Effector CD8-positive, alpha-beta T cell (primary cell): ENCODE measurements at places on chromosomes 6 and 20.

- DNase-seq, result no peak
Measured at GRCh38 chr20:891706-892080, 24.4 kb downstream of the ANGPT4 start.

DNA sequence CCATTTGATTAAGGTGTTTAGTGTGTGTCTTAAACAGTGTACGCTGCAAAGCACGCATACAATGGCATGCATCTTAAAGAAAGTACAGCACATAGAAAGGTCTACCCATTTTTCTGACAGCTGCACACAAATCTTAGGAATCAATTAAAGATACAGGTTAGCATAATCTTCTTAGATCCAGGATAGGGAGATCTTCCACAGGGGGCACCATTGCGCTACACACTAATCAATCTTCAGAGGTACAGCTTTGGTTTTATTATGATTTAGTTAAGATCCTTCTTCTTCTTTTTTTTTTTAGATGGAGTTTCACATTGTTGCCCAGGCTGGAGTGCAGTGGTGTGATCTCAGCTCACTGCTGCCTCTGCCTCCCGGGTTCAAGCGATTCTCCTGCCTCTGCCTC, 63.7 kb upstream of the BEND3 start:
- no peak for DNase-seq

DNA sequence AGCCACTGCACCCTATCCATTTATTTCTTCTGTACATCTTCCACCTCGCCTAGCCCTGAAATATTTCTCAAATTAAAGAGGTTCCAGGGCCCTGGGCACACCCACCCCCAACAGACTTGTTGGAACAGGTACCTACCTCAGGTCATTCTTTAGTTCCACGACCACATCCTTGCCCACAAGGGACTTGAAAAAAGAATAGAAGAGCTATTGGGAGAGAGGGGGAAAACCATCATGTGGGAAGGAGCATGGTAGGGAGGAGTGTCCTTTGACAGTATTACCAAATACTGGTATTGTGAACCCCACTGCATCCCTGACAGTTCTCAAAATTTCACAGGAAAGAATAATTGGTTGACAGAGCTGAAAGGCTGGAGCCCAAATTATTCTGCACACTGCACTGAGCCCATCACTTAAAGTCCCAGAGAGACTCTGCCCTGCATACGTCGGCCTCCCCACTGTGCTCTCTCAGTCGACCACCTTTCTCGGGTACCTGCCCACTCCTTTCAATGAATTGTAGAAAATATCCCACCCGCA, 762 bp downstream of the LSM2 start:
- no peak for DNase-seq

GRCh38 chr6:16420715-16421461, 182.5 kb downstream of the GMPR start:
- no peak for DNase-seq

DNA sequence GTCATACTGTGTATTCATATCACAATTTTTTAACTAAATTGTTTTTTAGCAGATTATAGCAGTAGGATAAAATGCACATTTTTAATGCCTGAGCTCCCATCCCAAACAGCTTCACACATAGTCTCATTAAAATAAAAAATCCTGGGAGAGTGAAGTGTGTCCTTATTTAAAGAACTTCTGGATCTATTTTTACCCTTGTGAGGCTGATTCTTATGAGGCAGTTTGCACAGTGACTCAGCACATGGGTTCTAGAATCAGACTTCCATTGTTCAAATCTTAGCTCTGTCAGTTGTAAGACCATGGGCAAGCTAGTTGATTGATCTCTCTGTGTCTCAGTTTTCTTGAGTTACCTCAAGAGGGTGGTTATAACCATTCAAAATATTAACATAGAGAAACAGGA, 72.3 kb downstream of the MACROD2 start:
- no peak for DNase-seq

DNA sequence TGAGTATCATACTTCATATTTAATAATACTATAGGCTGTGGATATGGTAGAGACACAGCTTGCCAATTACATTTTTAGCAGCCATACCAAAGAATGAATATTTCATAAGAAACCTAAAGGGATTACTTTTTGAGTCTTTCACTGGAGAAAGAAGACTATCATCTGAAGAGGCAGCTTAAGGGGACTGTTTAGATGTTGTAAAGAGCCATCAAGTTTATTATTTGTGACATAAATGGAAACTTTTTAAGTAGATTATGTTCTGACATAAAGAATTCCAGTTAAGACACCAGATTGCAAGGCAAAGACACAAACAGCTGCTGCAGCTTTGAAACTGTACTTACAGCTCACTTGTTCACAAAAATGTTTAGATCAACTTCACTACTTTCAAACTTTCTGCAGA, 429.4 kb downstream of the TFAP2A start:
- DNase-seq, result no peak

DNA sequence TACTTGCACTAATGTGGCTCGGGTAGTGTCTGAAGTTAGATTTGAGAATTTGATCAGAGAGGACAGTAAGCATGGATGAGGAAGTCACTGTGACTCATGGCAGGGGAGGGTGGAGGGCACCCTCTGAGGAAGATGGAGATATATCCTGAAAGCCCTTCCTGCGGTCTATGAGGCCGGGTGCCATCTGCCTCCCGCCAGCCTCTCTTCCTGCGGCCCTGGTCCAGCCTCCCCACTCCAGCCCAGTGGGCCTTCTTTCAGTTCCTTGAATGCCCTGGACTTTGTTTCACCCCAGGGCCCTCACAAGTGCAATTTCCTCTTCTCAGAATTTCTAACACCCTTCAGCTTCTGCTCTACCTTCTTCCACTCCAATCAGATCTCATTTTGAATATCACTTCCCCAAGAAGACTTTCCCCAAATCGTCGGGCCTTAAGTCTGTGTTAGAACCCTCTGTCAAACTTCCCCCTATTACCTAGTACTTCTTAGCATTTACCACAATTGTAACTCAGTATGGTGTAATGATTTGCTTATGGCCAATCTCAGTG, 20.2 kb upstream of the TNFAIP3 start:
- DNase-seq, result no peak

DNA sequence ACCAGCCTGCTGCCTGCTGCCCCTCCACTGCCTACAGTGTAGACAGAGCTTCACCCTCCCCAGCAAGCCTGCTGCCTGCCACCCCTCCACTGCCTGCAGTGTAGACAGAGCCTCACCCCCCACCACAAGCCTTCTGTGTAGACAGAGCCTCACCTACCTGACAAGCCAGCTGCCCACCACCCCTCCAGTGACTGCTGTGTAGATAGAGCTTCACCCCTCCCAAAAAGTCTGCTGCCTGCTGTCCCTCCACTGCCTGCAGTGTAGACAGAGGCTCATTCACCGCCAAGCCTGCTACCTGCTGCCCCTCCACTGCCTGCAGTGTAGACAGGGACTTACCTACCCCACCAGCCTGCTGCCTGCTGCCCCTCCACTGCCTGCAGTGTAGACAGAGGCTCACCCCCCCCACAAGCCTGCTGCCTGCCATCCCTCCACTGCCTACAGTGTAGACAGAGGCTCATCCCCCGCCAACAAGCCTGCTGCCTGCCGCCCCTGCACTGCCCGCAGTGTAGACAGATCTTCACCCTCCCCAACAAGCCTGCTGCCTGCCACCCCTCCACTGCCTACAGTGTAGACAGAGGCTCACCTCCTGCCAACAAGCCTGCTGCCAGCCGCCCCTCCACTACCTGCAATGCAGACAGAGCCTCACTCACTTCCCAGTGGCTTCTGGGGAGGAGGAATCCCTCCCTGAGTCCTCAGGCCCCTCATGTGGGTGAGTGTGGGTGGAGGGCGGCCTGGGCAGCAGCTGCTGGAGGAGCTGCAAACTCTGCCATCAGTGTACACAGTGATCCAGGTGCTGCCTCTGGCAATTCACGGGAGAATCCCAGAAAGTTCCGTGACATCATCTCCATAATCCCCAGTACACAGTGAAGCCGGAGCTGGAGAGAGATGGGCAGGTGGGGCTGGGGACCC, 140.9 kb downstream of the DLL1 start:
- DNase-seq, result no peak

- DNase-seq, result no peak
Measured at GRCh38 chr6:36615018-36615761, 21.0 kb downstream of the SRSF3 start.

- DNase-seq, result no peak
Measured at GRCh38 chr6:43739642-43740091, 30.3 kb upstream of the VEGFA start.

DNA sequence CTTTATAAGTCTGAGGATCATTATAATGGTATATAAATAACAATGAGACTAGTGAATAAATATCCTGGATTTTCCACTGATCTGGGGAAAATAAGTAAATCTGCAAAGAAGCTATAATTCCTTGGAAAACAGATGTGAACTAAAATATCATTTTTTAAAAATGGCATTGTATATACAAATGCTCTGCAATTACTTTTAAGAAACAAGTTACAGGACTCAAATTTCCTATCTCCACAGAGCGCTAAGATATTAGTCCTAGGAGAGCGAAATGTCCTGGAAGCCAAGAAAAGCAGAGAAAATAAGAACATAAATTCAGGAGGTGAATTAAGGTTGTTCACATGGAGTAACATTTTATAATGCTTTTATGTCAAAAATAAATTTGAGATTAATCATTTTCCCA, 61.3 kb downstream of the PRKN start:
- no peak for DNase-seq

- no peak for DNase-seq
Measured at GRCh38 chr20:59603176-59603575, 1.2 kb upstream of the PHACTR3 start.

GRCh38 chr20:11429168-11429567, 488.5 kb upstream of the BTBD3 start:
- no peak for DNase-seq

- DNase-seq, result no peak
Measured at GRCh38 chr20:6654513-6655252, 112.8 kb upstream of the BMP2 start.

GRCh38 chr6:40536442-40536841, 50.7 kb downstream of the LRFN2 start:
- no peak for DNase-seq

GRCh38 chr6:44202332-44202971, 14.3 kb upstream of the MYMX start:
- DNase-seq, result no peak

DNA sequence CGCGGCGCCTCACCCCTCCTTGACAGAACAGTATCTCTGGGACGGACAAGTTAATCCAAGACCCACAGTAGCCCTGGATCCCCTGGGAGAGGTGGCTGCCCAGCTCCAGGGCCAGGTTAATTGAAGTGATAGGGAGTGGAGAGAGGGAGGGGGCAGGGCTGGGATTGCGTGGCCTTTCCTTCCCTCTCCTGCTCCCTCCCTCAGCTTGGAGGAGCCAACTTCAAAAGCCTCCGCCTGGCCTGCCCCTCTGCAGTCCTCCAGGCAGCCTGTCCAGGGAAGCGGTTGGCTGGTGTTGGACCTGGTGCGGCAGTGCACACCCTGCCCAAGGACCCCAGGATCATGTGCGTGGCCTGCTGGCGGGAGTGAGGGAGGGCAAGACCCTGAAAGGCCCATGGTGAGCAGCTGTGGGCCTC, at the start of gene C20orf204:
TSS of gene C20orf204 (plus strand) at position 250 of the 413 bp plus-strand sequence. CDS start at position 392, 142 bp downstream.
- no peak for DNase-seq

DNA sequence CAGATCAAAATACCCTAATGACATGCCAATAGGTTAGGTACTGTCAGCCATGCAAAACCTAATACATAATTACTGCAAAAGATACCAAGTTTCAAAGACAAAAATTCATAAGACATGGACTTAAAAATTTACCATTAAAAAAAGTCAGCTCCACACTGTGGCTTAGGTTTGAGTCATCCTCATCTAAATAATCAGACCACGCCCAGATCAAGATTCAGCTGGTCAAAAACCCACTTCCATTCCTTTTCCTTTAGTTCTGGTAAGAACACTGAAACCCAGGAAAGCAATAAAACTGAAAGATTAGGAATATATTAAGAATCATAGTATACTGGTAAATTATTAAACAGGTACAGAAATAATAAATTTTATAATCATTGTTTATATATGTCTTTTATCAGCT, 81.0 kb upstream of the ASF1A start:
- no peak for DNase-seq
